Ureter (tissue), 1 donor: ENCODE measurements at places on chromosomes 16 and 17. TPM values are rescaled to one million over a fixed set of nuclear protein-coding genes. Genes with fewer than 3 reads are reported as not detected.

Gene BEAN1
- total RNA-seq = 1.6 TPM

Gene ACE
- 7.5 TPM for total RNA-seq

Gene SPDYE4
- not detected for total RNA-seq

Gene PTGES3L
- 2.7 TPM for total RNA-seq

Gene CFAP52
- not detected for total RNA-seq

Gene TNFAIP1
- 55.1 TPM for total RNA-seq

Gene CCL1
- total RNA-seq = not detected

Gene MMP25
- 0.78 TPM for total RNA-seq

Gene MAPT
- 6.1 TPM for total RNA-seq

Gene SLC38A8
- not detected for total RNA-seq

Gene IRF8
- 9.5 TPM for total RNA-seq

Gene AXIN1
- total RNA-seq = 20.1 TPM

Gene CCL5
- total RNA-seq = 12.1 TPM

Gene BCAR1
- 81.8 TPM for total RNA-seq

Gene TBC1D3E
- total RNA-seq = not detected

Gene PRPSAP1
- 40.1 TPM for total RNA-seq

Gene FBXW10
- 1.1 TPM for total RNA-seq

Gene ULK2
- total RNA-seq = 17.3 TPM

Gene CALB2
- total RNA-seq = 0.89 TPM

Gene TMEM107
- 17.1 TPM for total RNA-seq

Gene ABCC11
- 1.7 TPM for total RNA-seq

Gene C17orf78
- not detected for total RNA-seq

Gene TBC1D3C
- total RNA-seq = not detected

Gene EVI2B
- total RNA-seq = 6.5 TPM

Gene PTX4
- total RNA-seq = 0.34 TPM

Gene SEPTIN1
- 8.2 TPM for total RNA-seq

Gene FAM234A
- 89.4 TPM for total RNA-seq

Gene CA7
- total RNA-seq = not detected

Gene PDIA2
- total RNA-seq = not detected

Gene CES5A
- 0.39 TPM for total RNA-seq
